ENCODE measurements at places on chromosomes 4 and X. TPM values are rescaled to one million over a fixed set of nuclear protein-coding genes. Genes with fewer than 3 reads are reported as not detected.

GRCh38 chr4:82984459-82984858, 26.2 kb downstream of the LIN54 start:
- H3K27me3 ChIP-seq, result no peaks in the 10 kb centered on the region

DNA sequence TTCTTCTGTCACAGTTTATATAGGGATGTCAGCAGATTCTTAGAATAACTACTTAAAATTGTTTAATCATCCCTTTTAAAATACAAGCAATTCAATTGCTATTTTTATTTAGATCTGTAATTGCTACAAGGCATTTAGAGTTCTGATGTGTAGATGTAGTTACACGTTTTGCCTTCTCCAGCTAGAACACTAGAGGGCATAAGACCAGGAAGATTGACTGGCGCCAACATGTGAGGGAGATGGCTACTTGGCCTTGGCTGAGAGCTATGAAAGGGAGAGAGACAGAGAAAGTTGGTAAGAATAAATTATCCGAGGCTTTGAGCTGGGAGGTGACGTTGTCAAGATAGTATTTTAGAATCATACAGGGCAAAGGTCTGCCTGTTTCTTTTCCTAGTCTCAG, 563.7 kb upstream of the PRKX start:
- no peaks in the 10 kb centered on the region for H3K36me3 ChIP-seq
- no peaks in the 10 kb centered on the region for H3K4me1 ChIP-seq
- no peak for DNase-seq
- H3K27ac ChIP-seq, result no peak overlapping the region
- no peaks in the 10 kb centered on the region for H3K27me3 ChIP-seq
- no peak overlapping the region for H3K4me3 ChIP-seq

DNA sequence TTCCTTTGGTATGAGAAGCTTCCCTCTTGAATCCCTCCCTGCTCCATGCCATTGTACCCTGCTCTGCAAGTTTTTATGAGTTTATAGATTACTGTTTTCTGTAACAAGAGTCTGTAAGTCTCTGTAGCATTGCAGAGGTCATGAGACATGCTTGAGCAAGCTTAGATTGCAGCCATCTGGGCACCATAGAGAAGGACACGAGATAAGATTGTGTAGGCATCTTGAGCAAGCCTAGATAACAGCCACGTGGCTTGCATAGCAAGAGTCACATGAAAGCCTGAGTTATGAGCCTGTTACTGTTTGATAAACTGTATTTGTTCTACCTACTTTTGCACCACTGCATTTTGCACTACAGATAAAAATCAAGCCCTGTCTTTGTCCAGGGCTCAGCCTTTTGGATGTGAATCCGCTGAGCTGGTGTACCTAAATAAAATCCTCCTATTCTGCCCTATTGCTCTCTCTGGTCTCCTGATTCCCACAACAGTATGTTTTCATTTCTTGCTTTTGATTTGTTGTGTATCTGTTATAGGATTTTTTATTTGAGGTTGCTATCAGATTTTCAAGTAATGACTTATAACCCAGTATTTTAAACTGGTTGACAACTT, 127.4 kb upstream of the ANKRD50 start:
- H3K27me3 ChIP-seq, result no peaks in the 10 kb centered on the region
- H3K27ac ChIP-seq, result no peak overlapping the region
- no peaks in the 10 kb centered on the region for H3K4me1 ChIP-seq
- no peak overlapping the region for H3K4me3 ChIP-seq
- DNase-seq, result no peak

DNA sequence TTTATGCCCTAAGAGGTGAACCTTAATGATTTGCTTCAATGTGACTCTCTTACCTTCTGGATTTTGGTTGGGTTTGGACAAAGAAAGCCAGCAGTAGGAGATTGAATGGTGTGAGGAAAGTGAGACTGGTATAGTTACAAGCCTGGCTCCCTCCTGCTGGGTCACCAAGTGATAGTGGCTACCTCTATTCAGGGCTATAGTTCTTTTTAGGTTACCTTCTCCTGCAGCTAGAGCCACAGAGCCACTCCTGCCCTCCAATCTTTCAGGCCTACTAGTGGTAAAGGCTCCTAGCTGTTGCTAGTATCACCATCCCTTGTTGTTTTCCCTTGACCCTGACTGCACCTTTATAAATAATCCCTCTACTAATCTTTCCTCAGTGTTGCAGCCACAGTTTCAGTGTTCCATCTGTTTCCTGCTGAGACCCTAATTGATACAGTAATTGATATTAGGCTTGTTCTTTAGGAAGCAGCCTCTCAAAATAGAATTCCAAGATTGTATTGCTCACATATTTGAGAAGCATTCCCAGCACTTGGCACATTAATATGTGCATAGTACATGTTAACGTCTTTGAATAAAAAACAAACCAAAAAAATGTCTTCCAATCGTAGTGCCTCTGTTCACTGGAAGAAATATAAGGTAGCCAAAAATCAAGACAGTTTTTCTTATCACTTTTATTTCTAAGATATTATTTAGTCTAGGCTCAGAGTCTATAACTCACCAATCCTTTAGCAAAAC, 82.3 kb downstream of the SRPX start:
- H3K27ac ChIP-seq, result no peak overlapping the region
- no peaks in the 10 kb centered on the region for H3K27me3 ChIP-seq
- H3K36me3 ChIP-seq, result no peaks in the 10 kb centered on the region
- no peaks in the 10 kb centered on the region for H3K4me1 ChIP-seq
- no peak for DNase-seq

DNA sequence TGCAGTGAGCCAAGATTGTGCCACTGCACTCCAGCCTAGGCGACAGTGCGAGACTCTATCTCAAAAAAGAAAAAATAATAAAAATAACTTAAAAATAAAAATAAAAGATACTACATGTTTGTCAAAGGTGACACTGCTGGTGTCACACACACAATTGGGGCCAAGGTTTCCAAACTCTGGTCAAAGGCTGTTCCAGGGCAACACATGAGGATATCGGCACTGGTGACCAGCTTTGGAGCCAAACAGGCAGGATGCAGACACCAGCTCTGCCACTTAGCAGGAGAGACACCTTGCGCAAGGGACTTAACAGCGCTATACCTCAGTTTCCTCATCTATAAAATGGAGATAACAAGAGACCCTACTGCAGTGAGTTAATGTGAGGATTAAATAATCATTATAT, 52.3 kb downstream of the CD99L2 start:
- no peaks in the 10 kb centered on the region for H3K36me3 ChIP-seq
- H3K4me1 ChIP-seq, result no peaks in the 10 kb centered on the region
- no peak overlapping the region for H3K27ac ChIP-seq
- DNase-seq, result no peak
- no peaks in the 10 kb centered on the region for H3K27me3 ChIP-seq

- no peaks in the 10 kb centered on the region for H3K36me3 ChIP-seq
- no peak overlapping the region for H3K27ac ChIP-seq
- DNase-seq, result no peak
These were observed 24.0 kb downstream of the PPEF2 start for GRCh38 chr4:75878246-75878756.

- H3K4me1 ChIP-seq, result no peaks in the 10 kb centered on the region
- no peak for DNase-seq
- H3K4me3 ChIP-seq, result no peak overlapping the region
- no peak overlapping the region for H3K27ac ChIP-seq
These were observed 9.7 kb upstream of the LSM6 start for GRCh38 chr4:146165840-146166239.

GRCh38 chr4:36255577-36255976, 11.3 kb upstream of the ARAP2 start:
- DNase-seq, result no peak
- no peaks in the 10 kb centered on the region for H3K4me1 ChIP-seq
- H3K36me3 ChIP-seq, result no peaks in the 10 kb centered on the region
- H3K4me3 ChIP-seq, result no peak overlapping the region
- H3K27me3 ChIP-seq, result no peaks in the 10 kb centered on the region

DNA sequence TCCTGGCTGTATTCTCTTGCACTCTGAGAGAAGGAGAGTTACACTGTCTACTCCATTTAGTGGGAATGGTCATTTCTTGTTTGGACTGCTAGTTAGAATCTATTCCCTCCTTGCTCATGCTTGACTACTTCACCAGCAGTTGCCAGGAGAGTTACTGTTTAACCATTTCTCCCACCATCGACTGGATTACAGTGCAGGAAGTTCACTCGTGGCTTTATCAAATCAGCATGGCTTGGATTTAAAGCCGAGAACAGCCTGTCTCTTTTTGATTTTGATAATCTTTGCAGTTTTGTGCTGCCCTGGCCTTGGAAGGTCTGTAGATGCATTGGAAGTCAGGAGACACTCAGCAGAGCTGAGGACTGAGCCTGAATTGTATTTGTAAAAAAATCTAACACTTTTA, 3.2 kb downstream of the GBA3 start:
- no peaks in the 10 kb centered on the region for H3K4me1 ChIP-seq
- H3K27ac ChIP-seq, result no peak overlapping the region
- H3K27me3 ChIP-seq, result no peaks in the 10 kb centered on the region
- H3K36me3 ChIP-seq, result no peaks in the 10 kb centered on the region
- DNase-seq, result no peak

DNA sequence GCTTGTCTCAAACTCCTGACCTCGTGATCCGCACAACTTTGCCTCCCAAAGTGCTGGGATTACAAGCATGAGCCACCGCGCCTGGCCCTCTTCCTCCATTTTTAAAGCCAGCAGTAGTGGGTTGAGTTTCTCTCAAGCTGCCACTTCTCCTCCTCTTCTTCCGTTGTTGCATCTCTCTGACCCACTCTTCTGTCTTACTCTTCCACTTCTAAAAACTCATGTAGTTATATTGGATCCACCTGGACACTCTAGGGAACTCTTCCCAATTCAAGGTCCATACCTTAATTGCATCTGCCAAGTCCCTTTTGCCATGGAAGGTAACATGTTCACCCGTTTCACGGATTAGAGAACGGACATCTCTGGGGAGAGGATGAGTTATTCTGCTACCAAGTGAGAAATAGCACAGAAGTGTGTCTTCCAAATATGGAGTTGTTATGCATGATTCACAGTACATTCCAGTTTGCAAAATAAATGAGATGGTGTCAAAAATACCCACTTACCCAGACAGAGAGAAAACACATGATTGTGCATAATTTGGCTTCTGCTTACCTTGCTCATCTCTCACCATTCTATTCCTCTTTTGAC, 51.8 kb downstream of the GBA3 start:
- no peak for DNase-seq
- H3K27me3 ChIP-seq, result no peaks in the 10 kb centered on the region
- H3K4me3 ChIP-seq, result no peak overlapping the region

DNA sequence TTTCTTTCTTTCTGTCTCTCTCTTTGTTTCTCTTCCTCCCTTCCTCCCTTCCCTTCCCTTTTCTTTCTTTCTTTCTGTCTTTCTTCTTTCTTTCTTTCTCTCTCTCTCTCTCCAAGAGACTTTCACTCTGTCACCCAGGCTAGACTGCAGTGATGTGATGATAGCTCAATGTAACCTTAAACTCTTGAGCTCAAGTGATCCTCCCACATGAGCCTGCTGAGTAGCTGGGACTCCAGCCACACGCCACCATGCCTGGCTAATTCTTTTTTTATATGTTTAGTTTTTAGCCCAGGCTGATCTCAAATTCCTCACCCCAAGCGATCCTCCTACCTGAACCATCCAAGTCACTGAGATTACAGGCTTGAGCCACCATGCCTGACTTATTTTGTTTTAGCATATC, 64.3 kb upstream of the EMCN start:
- no peak for DNase-seq
- H3K27me3 ChIP-seq, result no peaks in the 10 kb centered on the region
- no peaks in the 10 kb centered on the region for H3K4me1 ChIP-seq
- H3K36me3 ChIP-seq, result no peaks in the 10 kb centered on the region
- H3K4me3 ChIP-seq, result no peak overlapping the region

- no peak for DNase-seq
- no peak overlapping the region for H3K4me3 ChIP-seq
- no peaks in the 10 kb centered on the region for H3K27me3 ChIP-seq
These were observed 47.6 kb downstream of the SH3KBP1 start for GRCh38 chrX:19839770-19840254.

DNA sequence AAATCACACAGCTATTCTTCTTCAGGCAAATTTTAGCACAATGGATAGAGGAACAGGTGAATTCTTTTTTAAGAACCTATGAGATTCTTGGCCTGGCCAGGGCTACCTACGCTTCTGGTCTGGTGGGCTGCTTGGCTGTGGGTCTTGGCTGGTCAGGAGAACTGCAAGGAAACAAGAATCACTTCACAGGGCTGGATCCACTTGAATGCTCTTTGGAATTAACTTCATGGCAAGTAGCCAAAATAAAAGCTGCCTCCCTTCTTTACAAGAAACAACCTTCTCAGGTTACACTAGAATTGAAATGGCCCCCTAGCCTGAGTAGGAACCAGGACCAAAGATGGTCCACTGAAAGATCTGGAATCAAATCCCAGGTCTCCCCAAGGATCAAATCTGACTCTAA, 519.1 kb downstream of the IQCM start:
- no peak overlapping the region for H3K27ac ChIP-seq
- no peaks in the 10 kb centered on the region for H3K36me3 ChIP-seq
- H3K27me3 ChIP-seq, result no peaks in the 10 kb centered on the region
- DNase-seq, result no peak
- H3K4me1 ChIP-seq, result peaks cover under 1% of the 10 kb centered on the region
- no peak overlapping the region for H3K4me3 ChIP-seq

GRCh38 chr4:71300964-71301363, 37.9 kb upstream of the SLC4A4 start:
- DNase-seq, result no peak
- H3K36me3 ChIP-seq, result no peaks in the 10 kb centered on the region
- no peak overlapping the region for H3K27ac ChIP-seq
- H3K4me1 ChIP-seq, result no peaks in the 10 kb centered on the region
- H3K4me3 ChIP-seq, result no peak overlapping the region
- H3K27me3 ChIP-seq, result no peaks in the 10 kb centered on the region

DNA sequence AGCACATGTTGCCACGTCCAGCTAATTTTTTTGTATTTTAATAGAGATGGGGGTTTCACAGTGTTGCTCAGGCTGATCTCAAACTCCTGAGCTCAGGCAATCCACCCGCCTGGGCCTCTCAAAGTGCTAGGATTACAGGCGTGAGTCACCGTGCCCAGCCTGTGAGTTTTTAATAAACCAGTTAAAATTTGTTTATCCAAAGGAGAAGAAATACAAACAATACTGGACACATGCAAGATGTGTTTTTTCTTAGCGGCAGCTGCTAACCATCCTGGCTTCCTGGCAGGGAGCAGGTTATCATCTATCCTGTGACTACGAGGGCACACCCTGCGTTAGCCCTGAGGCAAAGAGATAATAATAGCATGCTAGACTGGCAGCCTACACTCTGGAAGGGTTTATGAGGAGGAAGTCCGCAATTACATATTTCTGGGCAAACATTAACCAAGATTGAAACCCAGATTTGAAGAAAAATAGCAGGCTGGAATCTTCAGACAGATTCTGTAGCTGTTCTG, 191.4 kb downstream of the SPRY1 start:
- no peaks in the 10 kb centered on the region for H3K36me3 ChIP-seq
- H3K27me3 ChIP-seq, result no peaks in the 10 kb centered on the region
- peak overlapping the region; percentile 60 for H3K27ac ChIP-seq
- DNase-seq, result peak; percentile 30
- no peak overlapping the region for H3K4me3 ChIP-seq
- H3K4me1 ChIP-seq, result peaks cover 13% of the 10 kb centered on the region

The CXCR3 gene
- total RNA-seq, result 0.79 TPM

The SYP gene
- total RNA-seq, result 4.6 TPM

The TMSB4X gene
- 3,493 TPM for total RNA-seq

The SUPT20HL1 gene
- total RNA-seq, result not detected

The ZNF185 gene
- total RNA-seq, result 13.6 TPM

The CLDN22 gene
- total RNA-seq, result not detected

The UTP14A gene
- total RNA-seq, result 9.5 TPM

The IQCM gene
- total RNA-seq, result not detected

The FAM120C gene
- total RNA-seq, result 6.1 TPM

The PPM1K gene
- 26.4 TPM for total RNA-seq

All from upper lobe of left lung (tissue), 6 donors.